Type B pancreatic cell (in vitro differentiated cells): ENCODE measurements at places on chromosomes 6 and 20. TPM values are rescaled to one million over a fixed set of nuclear protein-coding genes. Genes with fewer than 3 reads are reported as not detected.

SMPDL3A gene
- total RNA-seq, result 9.4 and 18.0 TPM in 2 replicates

PSMB1 gene
- total RNA-seq, result 150 and 158 TPM in 2 replicates

MMP24 gene
- 2.2 and 2.6 TPM in 2 replicates for total RNA-seq

SCGN gene
- total RNA-seq, result 47.1 and 89.1 TPM in 2 replicates

APOBEC2 gene
- total RNA-seq, result 0.64 and 1.5 TPM in 2 replicates

ANGPT4 gene
- 0.07 TPM in 1 of 2 replicates, not detected in the other for total RNA-seq

CCN6 gene
- not detected in 2 replicates for total RNA-seq

ATP6V1G2 gene
- total RNA-seq, result 1.6 and 5.9 TPM in 2 replicates

NKAIN4 gene
- 6.5 and 10.2 TPM in 2 replicates for total RNA-seq

SLC17A2 gene
- total RNA-seq, result 0.21 TPM in 1 of 2 replicates, not detected in the other

BHLHE23 gene
- total RNA-seq, result not detected in 2 replicates

DNA sequence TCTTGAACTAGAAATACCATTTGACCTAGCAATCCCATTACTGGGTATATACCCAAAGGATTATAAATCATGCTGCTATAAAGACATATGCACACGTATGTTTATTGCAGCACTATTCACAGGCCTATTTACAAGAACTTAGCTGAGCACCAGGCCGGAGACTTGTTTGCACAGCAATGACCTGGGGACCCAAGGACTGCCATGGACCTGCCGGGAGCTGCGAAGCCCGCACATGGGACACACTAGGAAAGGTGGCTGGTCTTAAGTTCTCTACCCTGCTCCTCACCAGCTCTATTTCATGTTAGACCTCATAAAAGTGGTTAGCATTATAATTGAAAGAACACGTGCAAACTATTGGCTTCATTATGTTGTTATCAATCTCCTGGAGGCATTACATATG is 70.4 kb upstream of the CST7 start:
- DNase-seq, result no peak
- H3K4me3 ChIP-seq, result no peak overlapping the region
- H3K27me3 ChIP-seq, result no peaks in the 10 kb centered on the region
- no peaks in the 10 kb centered on the region for H3K36me3 ChIP-seq
- no peaks in the 10 kb centered on the region for H3K4me1 ChIP-seq

- H3K4me3 ChIP-seq, result no peak overlapping the region
- H3K27me3 ChIP-seq, result no peaks in the 10 kb centered on the region
- no peak for DNase-seq
- H3K27ac ChIP-seq, result no peak overlapping the region
- no peaks in the 10 kb centered on the region for H3K4me1 ChIP-seq
Observed at GRCh38 chr6:64266351-64266821, 630.8 kb downstream of the PHF3 start.

- no peak overlapping the region for H3K27ac ChIP-seq
- no peaks in the 10 kb centered on the region for H3K4me1 ChIP-seq
- H3K27me3 ChIP-seq, result no peaks in the 10 kb centered on the region
- H3K4me3 ChIP-seq, result no peak overlapping the region
- no peaks in the 10 kb centered on the region for H3K36me3 ChIP-seq
Observed at GRCh38 chr6:141426400-141426980, 706.2 kb upstream of the GJE1 start.

- H3K27me3 ChIP-seq, result peaks cover 1% of the 10 kb centered on the region
- no peak for DNase-seq
- H3K27ac ChIP-seq, result peak overlapping the region; percentile 72
- H3K4me3 ChIP-seq, result no peak overlapping the region
- H3K36me3 ChIP-seq, result no peaks in the 10 kb centered on the region
- peaks cover 29% of the 10 kb centered on the region for H3K4me1 ChIP-seq
Observed at GRCh38 chr6:6703699-6704098, 115.2 kb downstream of the LY86 start.

DNA sequence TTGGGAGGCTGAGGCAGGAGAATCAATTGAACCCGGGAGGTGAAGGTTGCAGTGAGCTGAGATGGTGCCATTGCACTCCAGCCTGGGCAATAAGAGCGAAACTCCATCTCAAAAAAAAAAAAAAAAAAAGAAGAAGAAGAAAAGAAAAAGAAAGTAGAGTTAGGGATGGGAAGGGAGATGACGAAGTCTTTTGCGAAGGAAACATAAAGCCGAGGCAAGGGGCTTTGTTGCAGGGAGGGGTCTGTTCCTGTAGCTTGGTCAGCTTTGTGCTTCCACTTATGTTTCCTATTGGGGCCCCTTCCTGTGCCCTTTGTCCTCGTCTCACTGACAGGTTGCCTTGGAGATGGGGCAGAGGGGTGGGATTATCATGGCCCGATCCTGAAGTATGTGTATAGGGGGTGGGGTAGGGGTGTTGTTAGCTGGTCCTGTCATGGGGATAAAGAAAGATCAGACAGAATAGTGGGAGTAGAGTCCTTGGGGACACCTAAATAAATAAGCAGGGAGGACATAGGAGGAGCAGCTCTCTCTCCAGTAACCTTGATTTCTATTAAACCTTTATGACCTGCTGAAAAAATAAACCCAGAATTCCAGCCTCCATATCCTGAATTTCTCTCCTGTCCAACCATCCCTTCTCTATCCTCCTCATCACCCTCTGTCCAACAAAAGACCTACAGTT is 1.1 kb upstream of the CLIC1 start:
- H3K4me3 ChIP-seq, result peak overlapping the region; percentile 98
- H3K4me1 ChIP-seq, result peaks cover 44% of the 10 kb centered on the region
- no peaks in the 10 kb centered on the region for H3K27me3 ChIP-seq
- no peak for DNase-seq
- H3K27ac ChIP-seq, result peak overlapping the region; percentile 99

DNA sequence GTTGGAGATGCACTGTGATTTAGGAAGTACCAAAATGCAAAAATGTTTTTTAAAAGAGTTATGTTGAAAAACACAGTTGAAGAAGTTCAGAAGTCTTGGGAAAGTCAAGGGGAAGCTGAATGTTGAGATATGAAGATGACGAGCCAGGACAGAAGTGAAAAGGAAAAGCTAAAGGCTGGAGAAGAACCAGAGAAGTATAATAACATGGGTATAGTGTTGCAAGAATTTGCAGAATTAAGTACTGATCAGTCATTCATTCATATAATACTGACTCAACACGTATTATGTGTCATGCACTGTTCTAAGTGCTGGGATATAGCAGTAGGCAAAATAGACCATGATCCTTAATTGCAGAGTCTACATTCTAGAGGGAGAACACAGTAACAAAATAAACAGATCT is 432.8 kb downstream of the CDC5L start:
- H3K27me3 ChIP-seq, result no peaks in the 10 kb centered on the region
- no peak for DNase-seq
- H3K27ac ChIP-seq, result no peak overlapping the region
- H3K4me3 ChIP-seq, result no peak overlapping the region
- peaks cover 4% of the 10 kb centered on the region for H3K4me1 ChIP-seq
- H3K36me3 ChIP-seq, result peaks cover 4% of the 10 kb centered on the region

DNA sequence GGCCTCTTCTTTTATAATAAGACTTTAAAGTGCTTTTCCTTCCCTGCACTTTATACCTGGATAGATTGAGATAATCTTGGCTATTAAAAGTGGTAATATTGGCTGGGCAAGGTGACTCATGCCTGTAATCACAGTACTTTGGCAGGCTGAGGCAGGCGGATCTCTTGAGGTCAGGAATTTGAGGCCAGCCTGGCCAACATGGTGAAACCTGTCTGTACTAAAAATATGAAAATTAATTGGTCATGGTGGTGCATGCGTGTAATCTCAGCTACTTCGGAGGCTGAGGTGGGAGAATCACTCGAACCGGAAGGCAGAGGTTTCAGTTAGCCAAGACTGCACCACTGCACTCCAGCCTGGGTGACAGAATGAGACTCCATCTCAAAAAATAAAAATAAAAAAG is 197.1 kb upstream of the RGS17 start:
- no peak overlapping the region for H3K4me3 ChIP-seq
- DNase-seq, result no peak
- no peaks in the 10 kb centered on the region for H3K27me3 ChIP-seq

DNA sequence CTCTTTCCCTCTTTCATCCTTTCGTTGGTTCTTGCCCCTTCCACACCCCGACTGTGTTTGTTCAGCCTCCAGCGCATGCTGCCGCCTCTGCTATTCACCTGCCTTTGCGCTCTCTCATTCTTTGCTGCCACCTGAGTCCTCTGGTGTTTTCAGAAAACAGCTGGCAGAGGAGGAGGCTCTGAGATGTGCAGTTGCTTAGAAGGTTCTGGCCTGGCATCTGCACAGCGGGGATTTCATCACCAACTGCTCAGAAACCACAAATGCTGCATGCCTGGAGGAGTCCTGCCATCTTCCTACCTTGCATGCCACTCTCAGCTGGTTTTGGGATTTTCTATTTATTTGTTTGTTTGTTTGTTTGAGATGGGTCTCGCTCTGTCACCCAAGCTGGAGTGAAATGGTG is 39.2 kb upstream of the CLDN20 start:
- no peak overlapping the region for H3K4me3 ChIP-seq
- no peak for DNase-seq
- no peak overlapping the region for H3K27ac ChIP-seq
- no peaks in the 10 kb centered on the region for H3K27me3 ChIP-seq

- H3K27ac ChIP-seq, result no peak overlapping the region
- no peak for DNase-seq
- H3K4me1 ChIP-seq, result peaks cover 4% of the 10 kb centered on the region
- H3K36me3 ChIP-seq, result no peaks in the 10 kb centered on the region
- no peak overlapping the region for H3K4me3 ChIP-seq
Observed at GRCh38 chr20:1206366-1207148, 3.3 kb downstream of the C20orf202 start.

DNA sequence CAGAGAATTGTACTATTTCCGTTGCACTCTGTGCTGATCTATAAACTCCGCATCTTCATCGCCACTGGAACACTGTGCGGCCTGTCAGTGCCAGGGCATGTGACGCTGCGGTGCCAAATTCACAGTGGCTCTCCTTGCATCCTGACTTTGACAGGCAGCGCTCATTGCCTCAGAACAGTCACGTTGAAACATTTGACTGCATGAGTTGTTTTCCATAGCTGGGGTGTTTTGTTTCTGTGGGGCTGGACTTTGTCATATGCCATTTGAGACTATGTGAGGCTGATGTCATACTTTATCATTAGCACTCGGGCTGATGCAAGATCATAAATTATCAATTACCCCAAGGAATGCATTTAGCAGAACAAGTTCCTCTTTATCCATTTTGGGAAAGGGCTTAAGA is 32.7 kb downstream of the CFAP61 start:
- H3K27ac ChIP-seq, result no peak overlapping the region
- peaks cover 4% of the 10 kb centered on the region for H3K4me1 ChIP-seq
- peaks cover 15% of the 10 kb centered on the region for H3K27me3 ChIP-seq
- no peak overlapping the region for H3K4me3 ChIP-seq

- peaks cover 64% of the 10 kb centered on the region for H3K4me1 ChIP-seq
- peak overlapping the region; percentile 96 for H3K27ac ChIP-seq
- H3K4me3 ChIP-seq, result peak overlapping the region; percentile 93
- no peaks in the 10 kb centered on the region for H3K27me3 ChIP-seq
Observed at GRCh38 chr6:33426590-33427511, 7.0 kb downstream of the SYNGAP1 start.

- H3K27ac ChIP-seq, result no peak within 1 kb of the TSS
- no peak within 1 kb of the TSS for H3K4me3 ChIP-seq
- peaks cover 4% of the 10 kb centered on the region for H3K36me3 ChIP-seq
- no peaks in the 10 kb centered on the region for H3K27me3 ChIP-seq
- peaks cover 8% of the 10 kb centered on the region for H3K4me1 ChIP-seq
Observed at GRCh38 chr6:110180228-110181008, at the start of gene CDC40. Gene CDC40 (plus strand): TSS chr6:110180427. CDS start chr6:110180445, 18 bp downstream.

- no peak for DNase-seq
- H3K4me3 ChIP-seq, result no peak overlapping the region
- no peaks in the 10 kb centered on the region for H3K36me3 ChIP-seq
- H3K4me1 ChIP-seq, result no peaks in the 10 kb centered on the region
- H3K27ac ChIP-seq, result no peak overlapping the region
Observed at GRCh38 chr20:23186808-23187207, 100.7 kb upstream of the CD93 start.

DNA sequence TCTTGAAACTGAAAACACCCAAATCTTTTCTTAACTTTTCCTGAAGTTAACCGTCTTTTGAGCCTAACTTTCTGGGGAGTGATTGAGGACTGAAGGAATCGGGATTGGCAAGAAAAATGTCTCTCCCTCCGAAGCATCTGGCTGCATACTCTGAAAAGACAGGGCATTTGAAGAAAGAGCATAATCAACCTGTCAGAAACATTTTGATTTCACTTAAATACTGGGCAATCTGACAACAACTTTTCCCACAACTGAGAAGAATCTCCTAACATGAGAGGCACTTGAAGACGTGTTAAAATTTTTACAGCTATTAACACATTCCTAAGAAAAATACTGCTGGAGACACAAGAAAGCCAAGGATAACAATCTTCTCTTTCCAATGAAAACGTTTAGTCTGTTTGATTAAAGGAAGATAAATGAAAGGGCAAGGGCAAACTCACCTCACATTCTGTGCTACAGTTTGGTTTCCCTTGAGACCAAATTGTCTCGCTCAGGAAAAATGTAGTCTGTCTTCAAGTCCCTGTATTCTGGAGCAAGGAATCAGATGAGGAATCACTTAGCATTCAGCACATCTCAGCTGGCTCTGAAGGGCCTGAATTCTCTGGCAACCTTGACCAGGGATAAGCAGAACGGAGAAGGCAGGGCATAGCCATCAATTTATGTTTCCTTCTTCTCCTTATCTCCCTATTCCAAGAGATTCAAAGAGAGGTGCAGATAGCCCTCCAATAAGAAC is 76.1 kb downstream of the TBX18 start:
- DNase-seq, result no peak
- no peaks in the 10 kb centered on the region for H3K36me3 ChIP-seq
- no peaks in the 10 kb centered on the region for H3K27me3 ChIP-seq
- H3K4me3 ChIP-seq, result no peak overlapping the region
- no peak overlapping the region for H3K27ac ChIP-seq

DNA sequence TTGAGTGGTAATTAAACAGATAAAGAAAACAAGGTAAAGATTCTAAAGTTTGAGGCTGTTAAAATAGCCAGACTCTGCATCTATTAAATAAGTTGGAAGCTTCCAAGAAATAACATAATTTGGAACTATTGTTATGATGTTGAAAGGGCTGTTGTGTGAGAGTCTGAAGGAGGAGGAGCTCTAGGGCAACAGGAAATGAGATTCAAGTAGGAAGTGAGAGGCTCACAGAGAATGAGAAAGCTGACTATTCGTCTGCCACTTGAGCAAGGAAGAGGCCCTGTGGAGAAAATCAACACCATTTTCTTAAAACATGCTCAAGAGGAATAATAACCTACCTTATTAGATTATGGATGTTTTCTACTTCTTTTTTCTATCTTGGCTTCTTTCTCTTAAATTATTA is 185.2 kb downstream of the SLC24A3 start:
- H3K27ac ChIP-seq, result no peak overlapping the region
- no peak for DNase-seq
- H3K4me1 ChIP-seq, result peaks cover 16% of the 10 kb centered on the region
- H3K36me3 ChIP-seq, result peaks cover 3% of the 10 kb centered on the region
- H3K27me3 ChIP-seq, result no peaks in the 10 kb centered on the region

GRCh38 chr6:113205553-113205952 is 651.6 kb upstream of the MARCKS start:
- H3K4me1 ChIP-seq, result peaks cover 15% of the 10 kb centered on the region
- H3K4me3 ChIP-seq, result no peak overlapping the region
- DNase-seq, result no peak
- no peak overlapping the region for H3K27ac ChIP-seq
- H3K36me3 ChIP-seq, result no peaks in the 10 kb centered on the region

GRCh38 chr6:83057705-83058321 is 7.8 kb downstream of the UBE3D start:
- H3K4me3 ChIP-seq, result no peak overlapping the region
- H3K36me3 ChIP-seq, result peaks cover 7% of the 10 kb centered on the region
- no peak for DNase-seq
- peaks cover 18% of the 10 kb centered on the region for H3K4me1 ChIP-seq

- H3K27me3 ChIP-seq, result peaks cover 5% of the 10 kb centered on the region
- H3K27ac ChIP-seq, result peak overlapping the region; percentile 96
- H3K4me3 ChIP-seq, result peak overlapping the region; percentile 54
- DNase-seq, result no peak
Observed at GRCh38 chr6:20217324-20217855, 5.1 kb upstream of the MBOAT1 start.
